ENCODE measurements at places on chromosomes 2 and 18. TPM values are rescaled to one million over a fixed set of nuclear protein-coding genes. Genes with fewer than 3 reads are reported as not detected.
A peak's percentile ranks its signal among the peaks of the same experiment; 100 is the strongest.

GRCh38 chr18:6843308-6843707 is 113.8 kb downstream of the ARHGAP28 start:
- no peak for DNase-seq

GRCh38 chr2:206477296-206477695 is 34.0 kb downstream of the ADAM23 start:
- DNase-seq = no peak

- no peak for DNase-seq
Observed at GRCh38 chr2:79131687-79132086, 11.4 kb downstream of the REG1A start.

GRCh38 chr2:134334542-134335353 is 80.9 kb downstream of the MGAT5 start:
- no peak for DNase-seq

GRCh38 chr2:83587309-83587708 is 871.8 kb downstream of the SUCLG1 start:
- DNase-seq = no peak

DNA sequence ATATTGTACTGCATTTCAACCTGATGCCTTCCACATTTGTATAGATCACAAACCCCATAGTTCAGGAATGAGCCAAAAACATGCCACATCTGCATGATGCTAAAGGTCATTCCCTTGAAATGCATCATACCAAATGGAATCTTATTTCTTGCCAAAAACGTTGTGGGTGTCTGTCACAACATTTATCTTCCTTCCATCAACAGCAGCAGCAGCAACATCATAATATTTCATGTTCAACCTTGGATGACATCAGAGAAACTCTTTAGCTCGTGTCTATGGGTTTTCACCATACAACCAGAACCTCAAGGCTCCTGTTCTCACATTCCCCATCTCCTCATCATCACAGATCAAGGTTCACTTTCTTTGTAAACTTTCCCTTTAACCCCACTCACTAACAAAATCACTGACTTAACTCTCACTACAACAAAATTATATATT is 221.3 kb upstream of the CTAGE1 start:
- peak; percentile 3 for DNase-seq

DNA sequence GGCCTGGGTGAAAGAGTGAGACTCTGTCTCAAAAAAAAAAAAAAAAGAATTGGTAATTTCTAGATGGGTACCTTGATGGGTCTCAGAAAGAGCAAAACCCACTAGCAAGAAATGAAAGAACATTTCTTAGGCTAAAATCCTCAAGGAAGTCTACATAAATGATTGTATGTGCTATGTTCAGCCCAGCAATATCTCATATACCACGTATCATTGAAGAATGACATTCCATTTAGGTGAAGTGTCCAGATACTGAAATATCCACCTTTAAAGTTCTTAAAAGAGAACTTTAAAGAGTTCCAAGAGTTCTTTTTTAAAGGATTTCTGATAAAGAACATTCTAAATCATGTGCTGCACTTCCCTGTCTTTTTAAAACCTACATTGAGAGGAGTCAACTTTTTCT is 19.2 kb downstream of the NRP2 start:
- DNase-seq = no peak

GRCh38 chr2:229731916-229732315 is 17.6 kb upstream of the DNER start:
- peak; percentile 14 for DNase-seq

GRCh38 chr2:43152186-43152585 is 74.2 kb downstream of the ZFP36L2 start:
- no peak for DNase-seq

LCT gene
- total RNA-seq = 0.14 TPM

GRCh38 chr18:9961041-9961440 is 47.2 kb downstream of the VAPA start:
- DNase-seq = no peak

DNA sequence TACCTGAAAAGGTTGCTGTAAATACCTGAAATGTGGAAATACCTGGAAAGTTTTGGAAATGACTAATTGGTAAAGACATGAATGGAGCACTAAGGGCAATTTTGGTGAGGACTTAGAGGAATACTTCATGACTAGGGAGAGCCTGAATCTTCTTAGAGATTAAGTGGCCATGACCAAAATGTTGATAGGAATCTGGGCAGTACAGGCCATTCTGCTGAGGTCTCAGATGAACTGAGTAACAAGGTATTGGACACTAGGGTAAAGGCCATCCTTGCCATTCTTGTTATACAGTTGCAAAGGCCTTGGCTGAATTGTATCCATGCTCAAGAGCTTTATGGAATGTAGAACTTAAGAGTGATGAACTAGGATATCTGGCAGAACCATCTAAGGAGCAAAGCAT is 742.9 kb upstream of the RAB6C start:
- no peak for DNase-seq

- DNase-seq = no peak
Observed at GRCh38 chr2:186201371-186201770, 284.7 kb upstream of the ZC3H15 start.

HOXD9 gene
- 2.1 TPM for total RNA-seq

PSMA8 gene
- total RNA-seq = not detected

DNA sequence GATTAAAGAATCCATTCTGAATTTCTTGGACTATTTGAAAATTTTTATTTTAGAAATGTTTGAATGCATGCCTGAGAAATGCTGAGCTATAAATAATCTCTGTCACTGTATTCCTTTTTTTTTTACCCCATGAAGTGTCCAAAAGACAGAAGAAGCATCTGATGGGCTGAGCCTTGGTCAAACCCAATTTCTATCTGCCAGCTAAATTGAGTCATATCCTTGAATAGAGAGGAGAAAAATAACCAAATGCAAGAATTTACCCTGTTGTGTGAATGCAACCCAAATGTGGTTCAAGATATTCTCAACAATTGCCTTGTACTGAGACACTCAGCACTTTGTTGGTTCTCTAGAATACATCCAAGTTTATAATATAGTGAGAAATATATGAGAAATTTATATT is 223.5 kb downstream of the UBE2E3 start:
- DNase-seq = no peak

EGR4 gene
- total RNA-seq = not detected

CYBRD1 gene
- total RNA-seq = 38.0 TPM

DNA sequence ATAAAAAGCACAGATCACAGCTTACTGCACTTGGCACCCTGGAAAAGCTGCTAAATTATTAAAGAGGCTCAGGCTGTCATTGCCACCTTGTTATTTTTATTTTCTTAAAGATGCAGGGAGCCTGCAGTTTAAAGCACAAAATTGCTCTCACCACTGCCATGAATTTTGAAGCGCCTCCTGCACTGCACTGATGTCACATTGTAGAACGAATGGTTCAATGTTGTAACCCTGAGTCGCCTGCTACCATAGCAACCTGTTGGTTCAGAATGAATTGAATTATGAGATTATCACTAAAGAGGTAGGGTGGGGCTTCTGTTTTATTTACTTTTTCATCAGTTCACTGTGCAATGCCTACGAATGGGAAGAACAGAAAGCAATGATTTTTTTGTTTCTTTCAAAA is 16.5 kb downstream of the SCG2 start:
- DNase-seq = peak; percentile 18

CRYBA2 gene
- not detected for total RNA-seq

- DNase-seq = no peak
Observed at GRCh38 chr2:72513011-72513410, 312.8 kb downstream of the EXOC6B start.

GRCh38 chr2:69807821-69808540 is 21.5 kb upstream of the GMCL1 start:
- DNase-seq = no peak

DNA sequence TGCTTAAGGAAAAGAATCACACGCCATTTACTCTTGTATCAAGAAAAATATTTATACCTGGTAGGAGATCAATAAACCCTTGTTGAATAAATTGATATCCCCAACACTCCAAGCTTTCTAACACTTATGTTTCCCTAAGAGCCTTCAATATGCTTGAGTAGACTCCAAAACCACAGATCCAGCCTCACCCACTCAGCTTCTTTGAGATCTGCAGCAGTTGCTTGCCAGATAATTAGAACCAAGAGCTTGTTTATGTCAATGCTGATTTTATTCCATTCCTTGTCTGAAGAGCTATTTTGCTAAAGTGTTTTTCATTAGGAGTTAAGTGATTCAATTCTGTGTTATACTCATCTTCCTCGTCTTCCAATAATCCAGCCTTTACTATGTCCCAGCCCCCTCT is 26.3 kb upstream of the CRIM1 start:
- no peak for DNase-seq

DNA sequence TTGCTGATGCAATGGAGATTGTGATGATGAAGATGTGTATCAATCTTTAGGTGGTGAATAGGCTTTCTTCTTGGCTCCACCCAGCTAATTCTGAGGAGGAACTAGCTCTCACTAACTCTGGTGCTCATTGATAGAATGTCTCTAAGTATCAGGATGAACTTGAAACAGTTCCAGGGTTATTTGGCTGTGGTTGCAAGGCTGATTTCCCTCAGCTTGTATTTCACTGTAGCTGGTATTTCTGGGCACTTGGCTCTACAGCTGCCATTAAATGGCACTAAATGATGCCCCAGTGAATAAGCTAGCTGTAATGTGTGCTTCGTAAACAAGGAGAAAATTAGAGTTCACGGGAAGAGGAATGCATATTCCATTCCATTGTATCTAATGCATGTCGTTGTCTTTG is 241.2 kb downstream of the RPIA start:
- DNase-seq = no peak

DNA sequence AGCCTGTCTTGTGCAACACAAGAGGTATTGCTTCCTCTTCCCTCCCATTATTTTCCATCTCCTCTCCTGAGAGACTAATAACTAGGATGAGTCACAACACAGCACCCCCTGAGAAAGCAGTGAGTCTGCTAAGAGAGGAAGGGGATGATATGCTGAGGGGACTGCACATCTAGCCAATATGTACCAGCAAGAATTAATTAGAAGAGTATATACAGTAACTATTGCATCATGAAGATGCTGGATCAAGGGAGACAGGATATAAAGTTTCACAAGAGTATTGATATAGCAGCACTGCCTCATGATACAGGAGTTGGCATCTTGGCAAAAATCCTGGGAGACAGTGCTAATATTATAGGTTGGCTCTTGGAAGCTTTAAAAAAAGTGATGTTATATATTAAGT is 289.9 kb upstream of the RBMS1 start:
- DNase-seq = no peak

FARP2 gene
- 29.4 TPM for total RNA-seq

SERPINB3 gene
- not detected for total RNA-seq

DNA sequence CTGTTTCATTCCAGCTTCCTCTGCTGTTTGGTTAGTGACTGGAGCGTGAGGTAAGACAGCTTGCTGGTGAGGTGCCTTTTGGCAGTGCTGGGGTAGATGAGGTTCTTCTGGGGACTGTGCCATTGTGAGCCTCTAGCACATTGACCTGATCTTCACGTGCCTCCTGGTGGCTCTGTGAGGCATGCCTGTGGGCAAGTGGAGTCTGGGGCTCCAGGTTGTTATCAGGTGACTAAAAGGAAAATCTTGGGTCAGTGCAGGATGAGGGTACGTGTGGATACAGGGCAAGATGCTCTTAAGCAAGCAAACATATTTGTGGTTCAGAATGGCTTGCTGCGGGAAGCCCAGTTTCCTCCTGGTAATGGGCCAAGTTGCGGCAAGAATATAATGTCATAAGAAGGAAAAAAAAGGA is 75.4 kb downstream of the FHOD3 start:
- peak; percentile 88 for DNase-seq

GRCh38 chr2:212345966-212346365 is 192.6 kb downstream of the ERBB4 start:
- DNase-seq = no peak

- no peak for DNase-seq
Observed at GRCh38 chr2:133292259-133292658, 276.0 kb downstream of the NCKAP5 start.

DNA sequence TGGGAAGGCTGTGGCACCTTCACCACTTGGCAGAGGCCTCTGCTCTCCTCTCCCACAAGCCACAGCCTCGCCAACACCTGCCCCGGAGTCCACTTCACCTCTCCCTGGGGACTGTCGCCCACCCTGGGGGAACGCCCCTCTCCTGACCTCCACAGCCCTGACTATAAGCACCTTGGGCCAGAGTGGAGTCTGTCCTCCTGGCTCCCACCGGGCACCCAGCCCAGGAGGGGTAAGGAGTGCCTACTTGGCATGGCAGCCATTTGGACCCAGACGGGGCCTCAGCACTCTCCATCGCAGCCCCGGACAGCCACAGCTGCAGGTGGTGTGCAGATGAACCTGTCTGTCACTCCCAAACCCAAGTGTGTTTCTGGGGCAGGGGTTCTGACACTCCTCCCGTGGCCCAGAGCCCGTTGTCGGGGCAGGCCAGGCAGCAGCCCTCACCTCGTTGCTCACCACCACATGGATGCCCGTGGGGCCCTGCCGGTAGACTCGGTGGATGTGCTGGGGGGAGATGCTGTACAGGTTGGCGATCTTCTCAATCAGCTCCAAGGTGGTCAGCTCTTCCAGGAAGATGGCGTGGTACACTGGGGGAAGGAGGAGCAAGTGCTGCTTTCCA is 53.5 kb downstream of the TFCP2L1 start:
- no peak for DNase-seq

GRCh38 chr2:201502713-201503112 is 51.2 kb downstream of the STRADB start:
- DNase-seq = no peak

- no peak for DNase-seq
Observed at GRCh38 chr18:5630057-5630899, 86.5 kb upstream of the EPB41L3 start.

- DNase-seq = no peak
Observed at GRCh38 chr2:101012054-101012705, 10.1 kb downstream of the RPL31 start.

CRYGD gene
- total RNA-seq = not detected

BMP10 gene
- total RNA-seq = not detected

SULT1C4 gene
- not detected for total RNA-seq

- DNase-seq = no peak
Observed at GRCh38 chr2:131093696-131094462, 619 bp upstream of the FAM168B start.

- DNase-seq = no peak
Observed at GRCh38 chr2:65023742-65024141, 32.5 kb upstream of the CEP68 start.

GRCh38 chr2:11533278-11534070 is at the start of gene GREB1:
TSS of gene GREB1 (plus strand) at chr2:11534045. CDS start at chr2:11556615, 22,570 bp downstream.
- DNase-seq = no peak

DNA sequence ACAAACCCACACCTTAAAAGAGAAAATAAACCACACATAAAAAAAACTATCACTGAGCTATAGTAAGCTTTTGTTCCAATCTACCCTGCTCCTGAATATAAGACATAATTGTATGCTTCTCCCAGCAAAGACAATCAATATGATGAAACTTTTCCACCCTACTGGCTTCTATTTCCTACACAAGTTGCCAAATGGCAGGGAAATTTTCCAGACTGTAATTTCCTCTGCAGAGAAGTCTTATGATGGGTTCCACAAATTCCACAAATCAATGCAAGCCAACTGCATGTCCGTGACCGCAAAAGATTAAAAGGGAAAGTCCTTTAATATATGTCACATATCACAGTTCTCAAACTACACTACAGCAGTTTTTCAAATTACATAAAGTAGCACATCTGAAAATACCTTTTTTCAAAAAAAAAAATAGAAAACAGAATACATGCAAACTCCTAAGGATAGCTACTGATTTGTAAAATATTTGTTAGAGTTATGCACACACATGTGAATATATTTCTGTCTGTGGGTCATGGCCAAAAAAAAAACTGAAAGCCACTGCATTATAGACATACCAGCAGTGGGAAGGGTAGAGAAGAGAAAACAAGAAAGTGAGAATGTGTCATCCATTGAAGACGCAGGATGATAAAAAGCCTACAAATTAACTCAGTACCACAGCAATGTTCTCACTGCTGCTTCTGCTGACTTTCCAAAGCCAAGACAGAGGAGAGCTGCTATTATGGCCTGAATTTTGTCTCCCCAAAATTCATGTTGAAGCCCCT is 61.4 kb downstream of the RPL31 start:
- peak; percentile 33 for DNase-seq
